Suprapubic skin (tissue), 4 donors: ENCODE measurements at places on chromosomes 6 and 20. TPM values are rescaled to one million over a fixed set of nuclear protein-coding genes. Genes with fewer than 3 reads are reported as not detected.

Gene IL22RA2
- total RNA-seq, result not detected

Gene COL21A1
- total RNA-seq, result 4.2 TPM

Gene GRM1
- 0.25 TPM for total RNA-seq

Gene GSTA3
- 16.2 TPM for total RNA-seq

Gene ZNF311
- total RNA-seq, result 0.68 TPM

Gene SMPD2
- total RNA-seq, result 27.6 TPM

Gene HFE
- 4.2 TPM for total RNA-seq

Gene SLC22A2
- not detected for total RNA-seq

Gene LINC00237
- total RNA-seq, result not detected

Gene GZF1
- 19.1 TPM for total RNA-seq

Gene C6orf132
- total RNA-seq, result 117 TPM

Gene TNF
- total RNA-seq, result 1.0 TPM

DNA sequence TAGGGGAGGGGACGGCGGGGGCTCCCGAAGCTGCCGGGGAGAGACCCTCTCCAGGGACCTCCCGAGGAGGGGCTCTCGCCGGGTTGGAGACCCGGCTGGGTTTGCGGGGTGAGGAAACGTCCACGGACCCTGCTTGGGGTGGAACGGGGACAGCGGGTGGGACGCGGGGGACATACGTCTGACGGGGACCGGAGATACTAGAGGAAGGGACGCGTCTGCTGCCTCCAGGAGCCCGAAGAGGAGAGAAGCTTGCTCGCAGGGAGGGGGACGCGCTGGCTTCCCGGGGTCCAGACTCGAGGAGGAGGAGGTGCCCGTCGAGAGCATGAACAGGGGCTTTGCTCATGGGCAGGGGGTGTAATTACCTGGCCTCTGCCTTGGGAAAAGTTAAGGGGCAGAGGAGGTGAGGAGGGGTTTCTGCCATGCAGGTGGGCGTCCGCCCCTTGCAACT, 593 bp downstream of the DNMT3B start:
- H3K4me1 ChIP-seq, result peaks cover 29% of the 10 kb centered on the region
- no peak overlapping the region for H3K27ac ChIP-seq
- H3K36me3 ChIP-seq, result no peaks in the 10 kb centered on the region
- H3K27me3 ChIP-seq, result no peaks in the 10 kb centered on the region
- H3K4me3 ChIP-seq, result peak overlapping the region; percentile 87

DNA sequence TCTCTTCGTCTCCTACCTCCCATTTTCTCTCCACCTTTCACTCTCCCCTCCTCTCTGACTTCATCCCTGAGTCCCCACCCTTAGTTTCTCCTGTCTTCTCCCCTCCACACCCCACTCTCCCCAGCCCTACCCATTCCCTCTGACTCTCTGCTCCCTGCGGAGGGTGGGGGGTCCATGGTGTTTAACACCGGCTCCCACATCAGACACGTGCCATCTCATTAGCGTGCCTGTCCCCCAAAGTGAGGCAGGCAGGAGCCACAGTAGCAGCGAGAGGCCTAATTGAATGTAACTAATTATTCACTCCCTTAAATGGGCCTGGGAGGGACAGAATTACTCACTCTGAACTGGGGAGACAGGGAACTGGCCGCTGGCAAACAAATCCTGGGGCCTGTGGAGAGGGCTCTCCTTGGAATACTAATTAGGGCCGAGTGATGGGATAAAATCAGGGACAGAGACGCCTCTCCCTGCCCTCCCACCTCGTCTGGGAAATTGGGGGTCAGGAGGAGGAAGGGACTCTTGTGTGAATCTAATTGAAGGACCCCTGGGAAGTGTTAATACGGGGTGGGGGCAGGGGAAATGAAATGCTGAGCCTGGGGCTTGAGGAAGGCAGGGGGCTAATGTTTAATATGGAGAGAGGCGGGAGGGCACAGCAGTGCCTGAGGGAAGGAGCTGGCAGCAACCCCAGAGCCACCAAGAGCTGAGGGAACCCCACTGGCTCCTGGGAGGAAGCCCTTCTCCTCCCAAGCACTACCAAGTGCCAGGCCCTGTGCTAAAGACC, 17.9 kb downstream of the CD40 start:
- H3K4me3 ChIP-seq, result no peak overlapping the region
- peaks cover 33% of the 10 kb centered on the region for H3K27me3 ChIP-seq
- H3K36me3 ChIP-seq, result no peaks in the 10 kb centered on the region
- no peak for DNase-seq

DNA sequence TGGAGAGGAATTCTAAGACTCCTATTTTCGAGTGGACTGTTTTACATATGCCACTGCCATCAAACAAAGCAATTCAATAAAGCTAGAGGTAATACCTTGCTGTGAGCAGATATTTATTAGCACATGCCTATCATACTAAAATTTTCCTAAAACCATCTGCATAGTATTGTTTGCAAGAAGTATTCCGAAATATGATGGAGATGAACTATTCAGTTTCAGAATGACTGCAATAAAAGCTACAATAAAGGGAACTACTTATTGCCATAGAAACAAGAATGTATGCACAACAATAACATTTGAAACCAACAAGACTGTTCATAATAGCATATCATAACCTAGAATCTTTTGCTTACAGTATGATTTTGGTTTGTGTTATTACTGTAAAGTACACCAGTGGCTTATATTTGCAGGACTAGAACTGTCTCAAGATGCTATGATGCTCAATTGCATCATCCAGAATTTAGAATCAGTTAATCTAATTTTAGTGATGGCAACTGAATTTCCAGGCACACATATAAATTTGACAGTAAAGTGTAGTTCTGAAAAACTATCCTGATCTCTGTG, 144.3 kb downstream of the GRIK2 start:
- H3K27ac ChIP-seq, result no peak overlapping the region
- H3K4me3 ChIP-seq, result no peak overlapping the region
- no peak for DNase-seq
- no peaks in the 10 kb centered on the region for H3K36me3 ChIP-seq
- H3K4me1 ChIP-seq, result no peaks in the 10 kb centered on the region

DNA sequence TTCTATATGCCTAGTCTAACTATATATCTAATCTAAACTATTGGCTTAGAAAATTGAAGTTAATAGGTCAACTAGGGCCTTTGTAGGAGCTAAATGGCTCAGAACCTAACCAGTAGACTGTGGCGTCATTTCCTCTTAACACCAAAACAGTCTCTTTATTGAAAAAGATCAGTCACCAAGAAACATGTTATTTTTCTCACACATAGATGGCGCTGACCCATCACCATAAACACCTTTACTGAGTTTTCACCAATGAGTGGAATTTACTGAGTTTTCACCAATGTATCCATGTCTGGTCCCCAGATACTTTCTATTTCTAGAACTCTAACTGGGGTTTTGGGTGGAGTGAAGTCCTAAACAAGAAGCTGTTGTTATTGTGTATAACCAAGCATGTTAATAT, 636.0 kb downstream of the BCKDHB start:
- H3K27ac ChIP-seq, result no peak overlapping the region
- no peaks in the 10 kb centered on the region for H3K27me3 ChIP-seq
- no peak for DNase-seq
- no peak overlapping the region for H3K4me3 ChIP-seq
- no peaks in the 10 kb centered on the region for H3K36me3 ChIP-seq

DNA sequence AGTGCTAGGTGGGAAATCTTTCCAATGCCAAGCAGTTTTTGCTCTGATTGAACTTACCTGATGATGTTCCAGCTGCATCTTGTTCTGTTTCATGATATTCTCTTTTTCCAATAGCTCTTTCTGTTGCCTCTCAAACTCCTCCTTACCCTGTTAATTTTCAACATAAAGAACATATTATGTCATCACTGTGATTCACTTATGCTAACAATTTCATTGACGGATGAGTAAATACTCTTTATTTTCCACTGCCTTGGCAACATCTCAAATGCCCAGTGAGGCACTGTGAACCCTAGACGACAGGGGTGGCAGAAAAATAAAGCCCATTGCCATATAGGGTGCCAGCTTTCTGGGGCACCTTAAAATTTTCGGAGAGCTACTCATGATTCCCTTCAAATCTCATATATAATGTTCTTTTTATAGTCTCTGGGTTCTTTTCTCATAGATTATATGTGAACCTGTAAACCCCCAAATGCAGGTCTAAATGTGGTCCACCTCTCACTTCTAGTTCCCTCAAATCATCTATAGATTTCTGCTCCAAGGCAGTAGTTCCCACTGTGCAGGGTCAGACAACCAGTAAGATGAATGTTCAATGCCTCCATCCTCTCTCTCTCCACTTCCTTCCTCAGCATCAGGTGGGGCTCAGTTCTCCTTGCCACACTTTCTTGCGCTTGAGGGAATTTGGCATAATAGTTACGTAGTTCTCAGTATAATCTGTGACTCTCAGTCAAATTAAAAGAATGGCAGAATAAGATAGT, 44.1 kb downstream of the NEDD9 start:
- H3K4me3 ChIP-seq, result no peak overlapping the region
- peaks cover 2% of the 10 kb centered on the region for H3K4me1 ChIP-seq
- H3K27ac ChIP-seq, result no peak overlapping the region
- DNase-seq, result no peak

GRCh38 chr6:111564482-111564945, 41.2 kb downstream of the TRAF3IP2 start:
- DNase-seq, result no peak
- H3K36me3 ChIP-seq, result peaks cover 36% of the 10 kb centered on the region
- no peaks in the 10 kb centered on the region for H3K27me3 ChIP-seq
- H3K4me3 ChIP-seq, result no peak overlapping the region
- peaks cover 79% of the 10 kb centered on the region for H3K4me1 ChIP-seq
- H3K27ac ChIP-seq, result peak overlapping the region; percentile 75

GRCh38 chr20:6074145-6074561, 20.3 kb upstream of the LRRN4 start:
- no peak overlapping the region for H3K27ac ChIP-seq
- no peaks in the 10 kb centered on the region for H3K4me1 ChIP-seq
- H3K27me3 ChIP-seq, result no peaks in the 10 kb centered on the region
- peak; percentile 41 for DNase-seq

DNA sequence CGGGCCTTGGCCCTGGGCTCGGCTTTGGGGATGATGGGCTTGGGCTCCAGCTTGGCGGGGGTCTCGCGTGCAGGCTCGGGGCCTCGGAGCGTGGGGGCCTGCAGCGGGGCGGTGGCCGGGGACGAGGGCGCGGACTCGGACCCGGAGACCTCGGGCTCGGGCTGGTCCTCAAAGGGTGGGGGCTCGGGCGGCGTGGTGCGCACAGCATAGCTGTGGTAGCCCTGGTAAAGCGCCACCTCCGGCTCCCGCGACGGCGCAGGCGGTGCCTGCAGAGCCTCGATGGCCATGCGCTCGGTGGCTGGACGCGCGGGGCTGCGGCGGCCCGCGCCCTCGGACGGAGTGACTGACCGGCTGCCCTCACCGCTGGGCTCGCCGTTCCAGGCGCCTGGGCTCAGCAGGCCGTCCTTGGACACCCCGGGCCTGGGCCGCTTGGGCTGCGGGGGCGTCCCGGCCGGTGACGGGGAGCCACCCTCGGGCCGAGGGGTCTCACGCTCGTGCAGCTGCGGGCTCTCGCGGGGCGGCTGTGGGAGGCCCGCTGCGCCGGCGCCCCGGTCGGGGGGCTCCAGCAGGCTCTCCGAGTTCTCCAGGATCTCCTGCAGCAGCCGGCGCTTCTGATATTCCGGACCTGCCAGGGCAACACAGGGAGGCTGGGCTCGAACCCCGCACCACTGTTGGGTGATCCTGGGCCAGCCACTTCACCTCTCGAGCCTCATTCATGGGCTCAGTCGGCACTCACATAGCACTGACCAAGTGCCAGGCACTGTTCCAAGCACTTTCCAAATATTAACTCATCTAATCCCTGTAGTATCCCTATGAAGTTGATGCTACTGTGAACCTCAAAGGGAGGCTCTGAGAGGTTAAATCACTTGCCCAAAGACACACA, 71.0 kb downstream of the JPH2 start:
- H3K4me1 ChIP-seq, result peaks cover 5% of the 10 kb centered on the region
- no peak overlapping the region for H3K4me3 ChIP-seq
- peaks cover 23% of the 10 kb centered on the region for H3K27me3 ChIP-seq
- H3K27ac ChIP-seq, result no peak overlapping the region
- no peak for DNase-seq

DNA sequence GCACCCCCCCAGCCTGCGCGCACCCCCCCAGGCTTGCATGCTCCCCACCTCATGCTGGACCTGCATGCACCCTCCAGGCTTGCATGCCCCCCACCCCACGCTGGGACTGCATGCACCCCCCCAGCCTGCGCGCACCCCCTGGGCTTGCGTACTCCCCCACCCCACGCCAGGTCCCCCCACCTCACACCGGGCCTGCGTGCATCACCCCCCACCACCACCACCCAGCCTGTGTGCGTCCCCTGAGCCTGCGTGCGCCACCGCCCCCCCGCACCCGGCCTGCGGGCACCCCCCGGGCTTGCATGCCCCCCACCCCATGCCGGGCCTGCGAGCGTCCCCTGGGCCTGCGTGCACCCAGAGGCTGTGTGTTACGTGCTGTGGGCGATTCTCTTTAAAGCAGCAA, 61.0 kb upstream of the SLCO4A1 start:
- H3K36me3 ChIP-seq, result no peaks in the 10 kb centered on the region
- peaks cover 13% of the 10 kb centered on the region for H3K4me1 ChIP-seq
- H3K27me3 ChIP-seq, result peaks cover 94% of the 10 kb centered on the region
- no peak overlapping the region for H3K4me3 ChIP-seq
- DNase-seq, result no peak

GRCh38 chr20:47183367-47183766, 173.1 kb downstream of the ZMYND8 start:
- H3K27ac ChIP-seq, result no peak overlapping the region
- no peaks in the 10 kb centered on the region for H3K27me3 ChIP-seq
- H3K4me1 ChIP-seq, result peaks cover 3% of the 10 kb centered on the region
- no peaks in the 10 kb centered on the region for H3K36me3 ChIP-seq
- no peak overlapping the region for H3K4me3 ChIP-seq

DNA sequence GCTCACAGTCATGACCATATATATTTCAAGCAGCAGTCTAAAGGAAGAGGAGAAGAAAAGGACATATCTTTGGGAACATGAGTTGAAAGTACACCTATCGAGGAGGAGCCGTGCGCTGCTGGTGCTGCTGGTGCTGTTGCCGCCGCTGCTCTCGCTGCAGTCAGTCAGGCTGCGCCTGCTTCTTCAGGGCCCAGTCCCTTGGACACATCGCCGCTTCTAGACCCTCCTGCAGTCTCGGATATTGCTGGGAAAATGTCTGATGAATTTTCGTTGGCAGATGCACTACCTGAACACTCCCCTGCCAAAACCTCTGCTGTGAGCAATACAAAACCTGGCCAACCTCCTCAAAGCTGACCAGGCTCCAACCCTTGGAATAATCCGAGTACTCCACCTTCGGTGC, 8.2 kb upstream of the ASCC3 start:
- DNase-seq, result no peak
- no peak overlapping the region for H3K4me3 ChIP-seq
- no peaks in the 10 kb centered on the region for H3K27me3 ChIP-seq

GRCh38 chr6:68575765-68576439, 59.2 kb upstream of the ADGRB3 start:
- H3K4me3 ChIP-seq, result peak overlapping the region; percentile 8
- H3K27ac ChIP-seq, result no peak overlapping the region

DNA sequence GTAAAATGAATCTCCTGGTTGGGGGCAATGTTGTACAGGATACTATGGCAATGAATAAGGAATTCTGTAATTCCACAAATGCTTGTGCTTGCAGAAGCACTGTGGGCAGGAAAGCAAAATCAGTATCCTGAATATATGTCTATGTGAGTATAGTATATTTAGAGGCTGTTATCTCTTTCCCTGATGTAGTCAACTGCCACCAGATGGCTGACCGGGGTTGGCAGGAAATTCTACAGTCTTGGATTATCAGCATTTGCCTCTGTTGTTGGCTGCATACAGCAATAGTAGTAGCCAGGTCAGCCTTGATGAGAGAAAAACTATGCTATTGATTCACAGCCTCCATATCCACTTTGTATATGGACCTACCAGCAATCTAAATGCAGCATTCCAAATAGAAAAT, 425.1 kb upstream of the JAG1 start:
- H3K36me3 ChIP-seq, result no peaks in the 10 kb centered on the region
- no peak overlapping the region for H3K4me3 ChIP-seq
- no peak overlapping the region for H3K27ac ChIP-seq
- no peak for DNase-seq
